ENCODE measurements at places on chromosomes 3 and 15.

- DNase-seq = peak; percentile 47
Observed at GRCh38 chr15:101496198-101496986, 6.9 kb upstream of the PCSK6 start.

DNA sequence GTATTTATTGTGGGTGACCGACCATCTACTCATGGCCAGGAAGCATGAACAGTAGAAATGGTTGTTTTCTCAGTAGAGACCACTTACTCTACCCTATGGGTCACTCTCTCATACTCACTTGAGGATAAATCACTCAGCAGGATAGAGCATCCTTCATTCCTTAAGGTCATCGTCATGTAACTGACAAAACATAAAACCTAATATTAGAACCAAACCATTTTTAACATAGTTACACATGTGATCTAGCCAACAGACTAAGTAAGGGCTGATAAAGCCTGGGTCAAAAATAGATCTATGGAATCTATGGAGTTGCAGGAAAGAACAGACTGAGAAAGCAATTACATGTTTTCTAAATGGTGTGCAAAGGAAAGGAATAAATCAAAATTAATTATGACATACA is 769.1 kb downstream of the NTRK3 start:
- DNase-seq = no peak

DNA sequence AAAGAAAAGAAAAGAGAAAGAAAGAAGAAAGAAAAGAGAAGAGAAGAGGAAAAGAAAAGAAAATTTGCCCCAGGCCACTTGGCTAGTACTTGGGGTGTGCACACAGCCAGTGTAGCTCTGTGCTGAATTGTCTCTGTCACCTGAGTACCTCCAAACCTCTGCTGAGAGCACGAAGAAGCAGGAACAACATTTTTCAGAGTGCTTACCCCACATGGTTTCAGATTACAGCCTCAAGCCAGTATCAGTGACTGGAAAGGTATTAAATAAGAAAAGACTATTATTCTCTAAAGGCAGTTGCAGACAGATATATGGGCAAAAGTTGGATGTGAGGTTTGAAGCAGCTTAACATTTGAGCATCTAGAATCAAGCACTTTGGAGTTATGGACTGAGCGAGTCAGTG is 113.3 kb upstream of the PHLDB2 start:
- DNase-seq = no peak

DNA sequence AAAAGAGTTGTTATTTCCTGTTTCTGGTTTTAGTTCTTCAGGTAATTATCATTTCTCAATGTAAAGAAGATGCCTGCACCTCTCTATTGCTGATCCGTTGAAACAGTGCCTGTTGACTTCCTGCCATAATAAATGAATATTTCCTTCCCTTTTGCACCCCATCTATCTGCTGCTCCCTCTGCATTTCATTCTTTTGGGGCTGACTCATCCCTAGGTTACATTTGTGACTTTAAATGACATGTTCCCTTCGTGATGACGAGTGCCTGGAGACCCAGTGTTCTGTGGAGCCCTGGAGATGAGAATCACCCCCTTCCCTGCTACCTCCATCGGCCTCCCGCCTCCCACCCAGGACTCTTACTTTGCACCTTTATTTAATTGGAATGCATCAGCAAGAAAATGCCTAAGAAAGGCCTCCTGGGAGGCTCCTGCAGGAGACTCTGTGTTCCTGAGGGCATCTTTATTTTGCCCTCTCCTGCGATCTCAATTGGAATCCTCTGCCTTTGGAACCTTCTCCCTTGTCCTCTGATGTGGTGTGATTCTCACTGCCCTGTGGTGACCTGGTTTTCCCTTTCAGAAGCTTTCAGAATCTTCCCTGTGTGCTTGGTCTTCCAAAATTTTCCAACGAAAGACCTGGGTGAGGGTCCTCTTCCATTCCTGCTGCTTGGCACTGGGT is 13.7 kb downstream of the LRRK1 start:
- DNase-seq = no peak

- DNase-seq = no peak
Observed at GRCh38 chr15:41950127-41950483, 22.3 kb downstream of the EHD4 start.

GRCh38 chr3:144687862-144688261 is 716.2 kb downstream of the DIPK2A start:
- DNase-seq = no peak

- DNase-seq = no peak
Observed at GRCh38 chr15:84631706-84632272, 22.3 kb downstream of the WDR73 start.

DNA sequence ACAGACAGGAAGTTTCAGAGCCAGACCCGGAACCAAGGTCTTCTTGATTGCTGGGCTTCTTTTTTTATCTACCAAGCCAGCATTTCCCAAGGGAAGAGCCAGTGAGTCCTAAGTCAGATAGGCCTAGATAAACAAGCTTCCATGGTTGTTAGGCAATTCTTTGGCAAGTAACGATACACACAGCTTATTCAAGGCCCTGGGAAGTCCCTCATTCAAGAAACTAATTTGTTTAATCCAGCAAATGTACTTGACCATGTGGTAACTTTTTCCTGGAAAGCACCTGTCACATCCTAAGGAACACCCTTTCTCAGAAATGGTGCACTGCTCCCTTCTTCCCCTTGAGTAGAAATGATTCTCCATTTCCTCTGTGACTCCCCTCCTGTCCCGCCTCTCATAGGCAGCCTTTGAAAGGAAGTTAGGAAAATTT is 209.9 kb downstream of the ITPR1 start:
- no peak for DNase-seq

- DNase-seq = no peak
Observed at GRCh38 chr3:52561028-52561747, 24.8 kb downstream of the UQCC5 start.

- no peak for DNase-seq
Observed at GRCh38 chr15:72770673-72771328, 12.8 kb downstream of the ADPGK start.

DNA sequence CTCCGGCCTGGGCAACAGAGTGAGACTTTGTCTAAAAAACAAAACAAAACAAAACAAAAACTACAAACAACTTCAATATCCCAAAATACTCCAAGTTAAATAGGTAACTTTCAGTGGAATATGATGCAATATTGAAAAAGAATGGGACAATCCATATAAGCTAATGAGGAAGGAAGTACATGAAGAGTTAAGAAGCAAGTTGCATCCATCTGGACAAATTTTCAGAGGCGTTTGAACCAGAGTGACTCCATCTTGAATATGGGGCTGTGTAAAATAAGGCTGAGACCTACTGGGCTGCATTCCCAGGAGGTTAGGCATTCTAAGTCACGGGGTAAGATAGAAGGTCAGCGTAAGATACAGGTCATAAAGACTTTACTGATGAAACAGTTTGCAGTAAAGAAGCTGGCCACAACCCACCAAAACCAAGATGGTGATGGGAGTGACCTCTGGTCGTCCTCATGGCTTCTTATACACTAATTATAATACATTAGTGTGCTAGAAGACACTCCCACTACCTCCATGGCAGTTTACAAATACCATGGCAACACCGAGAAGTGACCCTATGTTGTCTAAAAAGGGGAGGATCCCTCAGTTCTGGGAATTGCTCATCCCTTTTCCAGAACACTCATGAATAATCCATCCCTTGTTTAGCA is 58.1 kb upstream of the LCTL start:
- no peak for DNase-seq

DNA sequence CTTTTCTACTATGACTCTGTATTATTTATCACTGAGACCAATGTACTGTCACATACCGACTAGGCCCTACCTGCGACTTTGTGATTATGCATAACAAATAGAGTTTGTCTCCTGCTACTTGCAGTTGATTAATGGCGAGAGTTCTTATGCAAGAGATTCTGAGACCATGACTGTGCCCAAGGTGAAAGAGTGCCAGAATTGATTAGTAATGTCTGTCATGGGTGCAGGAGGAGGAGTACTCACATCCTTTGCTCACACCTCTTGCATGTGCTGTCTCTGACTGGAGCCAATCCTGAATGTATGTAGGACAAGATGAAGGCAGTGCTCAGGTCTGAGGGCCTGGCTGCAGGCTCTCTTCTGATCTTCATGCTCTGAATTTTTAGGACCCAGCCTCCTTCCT is 260.7 kb downstream of the THSD4 start:
- DNase-seq = no peak

- no peak for DNase-seq
Observed at GRCh38 chr3:53718462-53718861, 127.8 kb downstream of the CHDH start.

DNA sequence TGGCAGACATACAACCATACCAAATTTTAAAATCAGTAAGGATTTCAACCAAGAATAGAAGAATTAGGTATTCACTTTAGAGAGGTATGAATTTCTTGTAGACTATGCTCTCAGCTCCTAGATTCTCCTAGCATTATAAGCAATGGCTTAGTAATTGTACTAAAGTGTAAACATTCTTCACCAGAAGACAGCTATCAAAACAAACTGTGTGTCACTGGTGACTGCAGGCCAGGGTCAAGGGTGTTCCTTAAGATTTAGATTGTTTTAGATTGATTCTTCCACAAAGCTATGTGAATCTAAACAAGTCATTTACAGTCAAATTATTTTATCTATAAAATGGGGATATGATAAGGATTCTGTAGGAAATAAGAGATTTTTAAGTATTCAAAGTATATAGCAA is 23.1 kb upstream of the GP5 start:
- no peak for DNase-seq

DNA sequence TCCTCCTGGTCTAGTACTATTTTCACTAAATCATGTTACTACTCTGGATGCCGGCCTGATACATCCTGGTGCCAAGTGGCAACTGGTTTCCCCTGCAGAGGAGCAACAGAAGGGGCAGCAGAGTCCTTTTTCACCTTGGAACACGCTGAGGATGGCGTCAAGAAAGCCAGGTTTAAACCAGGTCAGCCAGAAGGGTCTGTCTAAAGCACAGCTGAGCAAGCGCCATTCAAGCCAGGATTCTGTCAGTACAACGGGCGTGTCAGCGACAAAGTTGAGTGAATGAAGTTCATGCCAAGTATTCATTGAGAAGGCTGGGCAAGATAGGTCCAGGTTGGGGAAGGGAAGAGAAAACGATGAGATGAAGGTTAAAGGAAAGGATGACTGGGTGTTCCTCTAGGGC is 88.2 kb downstream of the FBN1 start:
- DNase-seq = no peak

- DNase-seq = no peak
Observed at GRCh38 chr15:54815556-54815955, 381.2 kb downstream of the RSL24D1 start.

- DNase-seq = no peak
Observed at GRCh38 chr3:101931081-101931480, 81.8 kb downstream of the NFKBIZ start.

- DNase-seq = no peak
Observed at GRCh38 chr3:44927371-44927770, 48.6 kb downstream of the ZDHHC3 start.

DNA sequence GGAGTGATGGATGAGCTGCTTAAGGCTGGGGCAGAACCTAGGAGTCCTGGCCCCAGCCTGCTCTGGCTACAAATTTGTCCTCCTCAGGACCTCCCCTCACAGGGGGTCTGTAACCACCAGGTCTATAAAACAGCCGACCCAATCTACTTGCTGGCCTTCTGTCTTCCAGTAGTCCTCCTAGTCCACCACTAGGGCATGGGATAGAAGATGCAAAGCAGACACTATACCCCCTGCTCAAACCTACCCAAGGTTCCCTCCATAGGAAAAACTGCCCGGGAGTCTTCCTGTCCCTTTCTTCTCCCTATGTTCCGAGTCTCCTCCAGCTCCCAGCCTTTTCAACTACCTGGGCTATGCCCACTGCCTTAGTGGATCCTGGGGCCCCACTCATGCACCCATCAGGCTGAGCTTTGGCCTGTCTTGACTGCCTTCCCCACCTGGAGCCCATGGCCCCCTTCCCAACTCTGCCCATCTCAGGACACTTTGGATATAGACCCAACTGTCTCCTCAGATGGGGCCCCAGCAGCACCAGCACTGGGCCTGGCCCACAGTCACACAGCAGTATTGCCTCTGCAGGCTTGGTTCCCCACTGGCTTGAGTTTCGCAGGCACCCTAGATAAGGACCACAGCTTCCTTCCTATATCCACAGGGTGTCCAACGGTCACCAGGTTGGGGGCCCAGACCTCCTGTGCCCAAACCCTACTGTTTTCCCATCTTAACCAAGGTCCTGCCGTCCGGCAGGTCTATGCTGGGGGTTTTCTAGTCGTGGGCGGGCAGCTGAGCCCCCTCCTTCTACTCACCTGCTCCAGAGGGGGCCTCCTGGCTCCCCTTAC is 1.1 kb downstream of the HYAL3 start:
- DNase-seq = no peak

DNA sequence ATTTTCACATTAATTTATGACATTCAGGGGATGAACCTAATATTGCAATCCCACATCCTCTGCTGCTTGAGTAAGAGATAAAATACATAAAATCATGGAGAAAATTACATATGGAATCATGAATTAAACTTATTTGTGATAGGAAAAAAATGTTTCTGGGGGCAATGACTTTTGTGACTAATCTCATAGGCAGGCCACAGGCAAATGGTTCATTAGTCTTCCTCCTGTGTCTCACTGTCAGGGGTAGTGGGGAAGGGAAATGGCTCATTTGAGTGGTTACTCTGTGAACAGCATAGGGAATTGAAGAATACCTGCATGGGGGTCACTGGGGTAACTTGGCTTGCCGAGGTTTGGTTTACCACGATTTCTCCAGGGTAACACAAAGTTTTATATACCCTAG is 72.0 kb downstream of the TFG start:
- no peak for DNase-seq

DNA sequence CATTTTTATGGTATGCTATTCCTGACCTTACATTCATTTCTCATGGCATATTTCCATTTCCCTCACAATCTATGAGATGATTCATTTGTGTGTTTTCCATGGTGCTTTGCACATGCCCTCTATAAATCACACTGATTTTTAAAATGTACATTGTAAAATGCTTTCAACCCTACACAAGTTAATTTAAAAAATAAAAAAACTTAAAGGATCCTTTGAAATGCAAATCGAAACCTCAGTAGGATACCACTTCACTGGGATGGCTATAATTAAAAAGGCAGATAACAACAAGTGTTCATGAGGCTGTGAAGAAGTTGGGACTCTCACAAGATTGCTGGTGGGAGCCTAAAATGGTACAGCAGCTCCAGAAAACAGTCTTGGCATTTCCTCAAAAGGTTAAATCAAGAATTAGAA is 83.5 kb downstream of the FMN1 start:
- no peak for DNase-seq

DNA sequence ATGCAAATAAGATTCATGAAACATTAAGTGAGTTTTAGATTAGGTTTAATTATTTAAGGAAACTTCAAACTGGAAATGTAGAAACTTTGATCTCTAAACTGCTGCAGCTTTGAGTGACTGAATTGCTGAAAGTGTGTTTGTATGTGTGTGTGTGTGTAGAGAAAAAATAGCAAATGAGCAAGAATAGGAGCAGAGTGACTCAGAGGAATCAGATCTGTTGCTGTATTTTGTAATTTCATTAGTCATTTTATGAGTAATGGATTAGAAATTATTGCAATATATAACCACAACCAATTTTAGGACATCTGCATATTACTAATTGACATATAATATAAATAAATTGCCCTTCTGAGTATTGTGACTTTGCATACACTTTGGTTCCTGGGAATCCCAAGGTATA is 52.8 kb upstream of the SLC9A9 start:
- DNase-seq = no peak

GRCh38 chr3:149233323-149233722 is 11.7 kb upstream of the CP start:
- DNase-seq = no peak

GRCh38 chr15:96311256-96311955 is 19.1 kb upstream of the NR2F2 start:
- DNase-seq = no peak

GRCh38 chr3:177529716-177530335 is 332.5 kb upstream of the TBL1XR1 start:
- no peak for DNase-seq

GRCh38 chr3:113607219-113607596 is 74.9 kb downstream of the SIDT1 start:
- no peak for DNase-seq

Measured in GM13976 (cell line).